ENCODE measurements at places on chromosomes 7 and 10.

- DNase-seq = no peak
Measured at GRCh38 chr7:120615703-120616102, 242.2 kb downstream of the TSPAN12 start.

GRCh38 chr7:121049028-121049791, 60.7 kb downstream of the CPED1 start:
- no peak for DNase-seq

- DNase-seq = no peak
Measured at GRCh38 chr7:2202901-2203765, 29.6 kb downstream of the MAD1L1 start.

DNA sequence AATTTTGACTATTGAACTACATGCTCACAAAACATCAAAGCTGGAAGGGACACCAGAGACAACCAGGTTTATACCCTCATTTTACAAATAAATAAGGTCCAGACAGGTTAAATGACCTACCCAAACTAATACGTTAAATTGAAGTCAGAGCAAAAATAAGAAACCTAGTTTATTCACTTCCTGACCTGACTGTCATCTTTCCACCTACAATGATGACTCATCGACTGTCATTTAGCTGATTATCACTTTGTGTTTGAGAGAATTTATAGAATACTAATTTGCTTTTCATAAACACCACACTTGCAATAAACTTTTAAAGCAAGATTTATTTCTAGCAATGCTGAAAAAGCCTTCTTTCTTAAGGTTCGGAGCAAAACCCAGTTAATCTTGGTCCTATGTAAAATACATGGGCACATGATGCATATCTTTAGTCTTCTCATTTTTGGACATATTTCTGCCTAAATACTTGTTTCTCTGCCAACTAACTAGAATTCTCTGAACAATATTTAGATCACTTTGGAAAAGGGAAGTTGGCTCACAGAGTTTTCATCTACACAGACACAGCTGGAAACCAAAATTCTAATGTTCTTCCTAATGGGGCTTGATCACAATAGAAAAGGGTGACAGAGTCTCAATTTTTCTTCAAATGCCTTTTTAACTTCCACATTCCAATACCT, 16.7 kb upstream of the LRRN3 start:
- DNase-seq = no peak

DNA sequence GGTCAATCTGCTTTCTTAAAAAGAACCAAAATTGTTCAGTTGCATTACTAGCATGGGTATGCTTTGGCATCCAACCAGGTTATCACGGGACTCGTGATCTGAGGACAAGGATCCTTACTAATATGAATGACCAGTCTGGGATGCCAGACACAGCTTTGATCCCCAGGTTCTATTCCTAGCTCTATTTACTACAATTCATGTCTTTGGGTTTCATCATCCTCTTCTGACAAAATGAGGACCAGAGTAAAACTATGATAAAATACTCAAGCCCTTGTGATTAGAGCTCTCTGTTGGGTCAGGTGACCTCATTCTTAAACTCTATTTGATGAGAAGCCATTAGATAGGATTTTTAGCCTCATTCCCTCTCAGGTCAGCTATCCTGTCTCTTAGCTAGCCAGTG, 119.8 kb downstream of the SLC25A13 start:
- no peak for DNase-seq

DNA sequence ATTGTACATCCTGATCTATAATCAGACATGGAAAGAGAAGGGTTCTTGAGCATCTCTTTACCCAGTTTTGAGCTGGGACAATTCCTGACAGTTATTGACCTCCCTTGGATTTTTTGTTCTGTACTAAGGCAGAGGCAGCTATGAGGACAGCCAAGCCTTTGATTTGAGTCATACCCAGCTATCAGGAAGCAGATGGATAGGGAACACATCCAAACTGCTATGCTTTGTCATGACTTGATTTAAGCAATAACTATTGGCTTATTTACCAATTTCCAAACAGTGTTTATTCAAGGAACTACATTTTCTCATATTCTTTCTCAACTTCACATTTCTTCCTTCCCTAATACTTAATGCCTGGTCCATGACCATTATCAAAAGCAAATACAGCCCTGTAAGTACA, 396.4 kb upstream of the STEAP1 start:
- DNase-seq = no peak

GRCh38 chr10:1257274-1257673, 201.1 kb downstream of the WDR37 start:
- no peak for DNase-seq

- no peak for DNase-seq
Measured at GRCh38 chr10:96565774-96566173, 21.0 kb downstream of the TM9SF3 start.

DNA sequence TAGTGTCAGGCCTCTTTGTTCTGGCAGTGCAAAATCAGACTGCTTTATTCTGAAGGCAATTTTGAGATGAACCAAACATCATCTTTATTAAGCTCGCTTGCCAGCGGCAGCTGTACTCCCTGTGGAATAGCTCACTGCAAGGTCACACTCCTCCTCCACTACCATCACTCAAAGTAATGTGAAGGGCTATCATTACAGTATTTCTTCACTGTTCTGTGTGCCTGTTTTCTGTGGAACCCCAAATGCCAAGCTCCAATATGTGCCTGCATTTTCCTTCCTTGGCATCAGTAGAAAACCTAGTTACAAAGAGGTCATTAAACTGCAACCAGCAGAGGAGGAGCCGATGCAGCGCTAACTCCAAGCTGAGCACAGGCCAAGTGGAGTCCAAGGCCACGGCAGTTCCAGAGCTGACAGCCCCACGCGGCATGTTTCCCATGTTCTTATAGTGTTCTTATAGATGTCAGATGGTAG, 21.4 kb downstream of the BCCIP start:
- no peak for DNase-seq

DNA sequence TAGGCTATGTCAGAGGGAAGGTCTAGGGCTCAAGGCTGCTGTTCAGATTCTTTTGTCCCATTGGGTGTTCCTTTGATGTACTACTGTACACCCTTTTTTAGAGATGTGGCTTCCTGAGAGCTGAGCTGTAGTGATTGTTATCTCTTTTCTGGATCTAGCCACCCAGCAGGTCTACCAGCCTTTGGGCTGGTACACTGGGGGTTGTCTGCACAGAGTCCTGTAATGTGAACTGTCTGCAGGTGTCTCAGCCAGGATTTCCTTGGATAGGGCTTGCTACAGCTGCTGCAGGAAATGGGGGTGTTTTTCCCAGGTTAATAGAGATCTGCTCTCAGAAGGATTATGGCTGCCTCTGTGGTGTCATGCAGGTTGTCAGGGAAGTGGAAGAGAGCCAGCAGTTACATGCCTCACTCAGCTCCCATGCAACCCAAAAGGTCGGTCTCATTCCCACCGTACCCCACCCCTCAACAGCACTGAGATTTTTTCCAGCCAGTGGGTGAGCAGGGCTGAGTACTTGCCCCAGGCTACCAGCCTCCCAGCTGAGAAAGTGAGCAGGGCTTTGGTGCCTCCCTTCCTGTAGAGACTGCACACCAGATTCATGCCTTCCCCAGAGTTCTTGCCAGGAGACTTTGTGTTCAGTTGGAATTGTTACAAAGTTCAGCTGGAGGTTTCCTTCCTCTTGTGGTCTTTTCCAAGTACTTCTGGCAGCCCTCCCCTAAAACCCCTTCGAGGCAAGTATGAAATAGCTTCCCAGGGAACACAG, 63.3 kb downstream of the ZNF107 start:
- DNase-seq = no peak

GRCh38 chr10:59648711-59649201, 60.9 kb downstream of the SLC16A9 start:
- DNase-seq = no peak

DNA sequence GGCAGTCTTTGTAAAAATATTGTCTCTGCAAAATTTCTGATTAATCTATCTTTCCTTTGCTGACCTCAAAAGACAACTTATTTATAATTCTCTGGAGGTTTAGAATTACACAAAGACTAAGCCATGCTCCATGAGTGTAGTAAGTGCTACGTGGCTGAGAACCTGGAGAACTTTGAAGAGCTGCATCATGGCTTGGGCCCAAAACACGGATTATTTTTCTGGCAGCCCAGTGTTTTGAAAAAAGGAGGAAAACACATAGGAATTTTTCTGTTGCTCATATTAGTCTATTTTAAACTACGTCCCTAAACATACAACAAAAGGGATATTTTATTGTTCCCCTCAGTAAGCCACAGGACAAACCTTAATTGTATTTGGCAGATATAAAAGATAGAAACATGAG, 360.7 kb upstream of the MYO3A start:
- no peak for DNase-seq

- no peak for DNase-seq
Measured at GRCh38 chr10:106424981-106425380, 739.5 kb downstream of the SORCS1 start.

- no peak for DNase-seq
Measured at GRCh38 chr7:82674268-82674667, 230.7 kb upstream of the CACNA2D1 start.

- DNase-seq = no peak
Measured at GRCh38 chr10:11841375-11841774, 18.2 kb downstream of the PROSER2 start.
